Fibroblast of mammary gland (primary cell): ENCODE measurements at places on chromosomes 5 and 9.
A peak's percentile ranks its signal among the peaks of the same experiment; 100 is the strongest.

DNA sequence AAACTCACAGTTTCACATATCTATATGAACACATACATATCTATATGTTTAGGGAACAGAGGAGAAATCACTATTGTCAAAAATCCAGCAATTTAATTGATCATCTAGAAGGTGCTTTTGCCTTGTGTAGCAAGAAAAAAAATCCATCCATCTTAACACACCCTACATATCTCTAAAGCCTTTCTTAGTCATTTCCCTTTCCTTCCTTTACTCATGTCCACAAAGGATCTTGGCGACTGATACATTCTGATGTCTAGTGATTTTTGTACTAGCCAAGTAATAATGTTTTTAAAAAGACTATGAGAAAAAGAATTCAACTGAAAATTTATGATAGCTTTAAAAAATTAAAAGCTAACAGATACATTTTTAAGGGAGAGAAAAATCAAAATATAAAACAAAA lies 22.5 kb downstream of the ZDHHC21 start:
- peak; percentile 54 for DNase-seq

DNA sequence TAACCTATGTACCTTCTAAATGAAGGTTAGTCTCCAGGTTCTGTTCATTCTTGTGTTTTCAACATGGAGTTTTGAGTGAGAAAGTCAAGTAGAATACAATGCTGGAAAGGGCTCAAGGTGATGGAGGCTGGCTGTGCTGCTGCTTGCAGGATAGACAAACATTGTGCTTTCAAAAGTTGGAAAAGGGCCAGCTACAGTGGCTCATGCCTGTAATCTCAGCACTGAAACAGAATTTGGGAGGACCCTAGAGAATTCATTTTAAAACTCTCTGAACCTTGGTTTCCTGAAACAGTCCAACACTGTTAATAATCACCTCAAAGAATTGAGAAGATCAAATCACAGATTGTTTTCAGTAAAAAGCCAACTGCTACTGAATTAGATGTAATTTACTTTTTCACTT lies 15.4 kb upstream of the IARS1 start:
- DNase-seq: peak; percentile 37

DNA sequence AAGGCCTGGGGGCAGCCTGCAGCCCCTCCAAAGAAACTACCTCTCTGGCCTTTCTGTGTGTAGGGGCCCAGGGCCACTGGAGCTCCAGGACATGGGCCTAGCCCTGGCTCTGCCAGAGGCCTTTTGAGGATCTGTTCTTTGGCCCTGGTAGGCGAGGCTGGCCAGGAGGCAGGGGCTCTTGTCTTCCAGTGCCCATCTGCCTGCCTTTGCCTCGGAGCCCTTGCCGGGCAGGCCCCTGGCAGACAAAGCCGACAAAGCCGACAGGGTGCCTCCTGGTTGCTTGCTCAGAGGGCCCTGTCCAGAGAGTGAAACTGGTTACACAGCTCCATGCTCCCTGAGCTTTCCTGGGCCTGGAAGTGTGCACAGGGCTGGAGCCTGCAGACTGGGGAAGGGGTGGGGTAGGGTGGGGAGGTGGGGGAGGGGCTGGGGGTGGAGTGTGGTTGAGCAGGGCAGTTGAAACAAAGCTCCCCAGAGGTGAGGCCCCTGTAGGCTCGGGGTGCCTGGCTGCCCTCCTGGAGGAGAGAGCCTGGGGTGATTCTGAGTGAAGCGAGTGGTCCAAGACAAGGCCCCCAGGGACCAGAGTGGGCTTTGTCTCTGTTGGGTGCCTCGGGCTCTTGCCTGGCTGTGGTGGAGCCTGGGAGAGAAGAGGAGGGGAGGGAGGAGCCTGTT lies 29.3 kb downstream of the PTPA start:
- peak; percentile 58 for DNase-seq

DNA sequence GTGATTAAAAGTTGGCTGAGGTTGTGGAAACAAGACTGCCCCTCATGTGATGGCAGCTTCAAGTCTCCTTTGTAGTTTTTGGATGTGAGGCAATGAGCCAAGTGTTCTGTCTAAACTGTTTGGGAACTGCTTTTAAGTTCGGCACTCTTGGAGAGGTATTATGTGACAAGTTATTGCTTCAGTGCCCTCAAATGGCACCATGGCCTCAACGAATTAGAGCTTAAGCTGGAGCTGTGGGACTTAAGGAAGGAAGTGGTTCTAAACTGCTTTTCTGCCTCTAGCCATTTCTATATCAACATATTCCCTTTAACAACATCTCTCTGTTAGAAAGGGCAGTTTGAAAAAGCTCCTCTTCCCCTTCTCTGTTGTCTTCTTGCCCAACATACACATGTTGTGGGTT lies 227.7 kb downstream of the RFK start:
- DNase-seq: no peak

DNA sequence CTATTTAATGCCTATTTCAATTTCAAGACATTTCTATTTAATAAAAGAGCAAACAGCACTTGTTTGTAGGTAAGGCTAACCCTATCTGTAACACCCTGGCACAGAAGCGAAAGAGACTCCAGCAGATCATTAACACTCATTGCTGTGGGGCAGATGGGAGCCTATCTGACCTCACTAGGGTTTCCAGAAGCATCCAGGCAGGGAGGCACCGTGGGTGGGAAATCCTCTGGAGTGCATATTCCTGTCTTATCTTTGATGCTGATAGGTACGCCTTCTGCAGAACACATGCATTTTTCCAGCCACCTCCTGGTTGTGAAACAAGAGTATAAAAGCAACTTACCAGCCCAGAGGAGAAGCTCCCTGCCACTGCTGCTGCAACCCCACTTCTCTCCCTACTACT lies 233.7 kb downstream of the GLIS3 start:
- DNase-seq: no peak

GRCh38 chr9:21119093-21119770 lies 22.4 kb downstream of the IFNW1 start:
- no peak for DNase-seq

- no peak for DNase-seq
Measured at GRCh38 chr5:93601802-93602155, 18.8 kb downstream of the NR2F1 start.

DNA sequence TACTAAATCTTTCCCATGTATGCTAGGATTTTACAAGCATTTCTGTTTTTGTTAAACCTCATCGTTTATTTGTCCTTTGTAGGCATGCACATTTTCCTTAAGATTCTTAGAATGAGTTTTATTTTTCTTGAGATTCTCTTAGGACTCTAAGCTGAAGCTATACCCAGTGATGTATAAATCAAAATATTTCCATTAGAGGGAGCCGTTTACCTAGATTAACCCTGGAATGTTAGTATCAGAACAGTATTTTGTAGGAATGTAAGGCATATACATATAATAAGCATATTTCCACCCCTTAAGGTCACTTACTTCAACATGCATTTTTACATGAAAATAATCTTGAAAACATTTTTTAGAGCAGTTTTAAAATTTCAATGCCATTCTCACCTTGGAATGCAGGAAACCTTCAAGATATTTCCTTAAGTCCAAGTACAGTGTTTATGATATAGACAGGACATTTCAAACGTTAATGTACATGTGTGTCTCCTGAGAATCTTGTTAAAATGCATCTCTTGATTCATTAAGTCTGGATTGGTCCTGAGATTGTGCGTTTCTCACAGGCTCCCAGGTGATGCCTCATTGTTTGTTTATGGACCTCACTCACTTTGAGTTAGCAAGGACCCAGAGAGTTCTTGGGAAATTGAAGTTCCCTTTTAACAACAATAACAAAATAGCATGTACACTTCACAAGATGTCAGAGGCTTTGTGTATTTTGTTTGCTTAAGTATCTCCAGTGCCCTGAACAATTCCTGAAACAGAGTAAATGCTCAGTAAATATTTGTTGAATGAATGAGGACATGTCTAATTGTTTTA lies 34.9 kb upstream of the FCHO2 start:
- peak; percentile 42 for DNase-seq

DNA sequence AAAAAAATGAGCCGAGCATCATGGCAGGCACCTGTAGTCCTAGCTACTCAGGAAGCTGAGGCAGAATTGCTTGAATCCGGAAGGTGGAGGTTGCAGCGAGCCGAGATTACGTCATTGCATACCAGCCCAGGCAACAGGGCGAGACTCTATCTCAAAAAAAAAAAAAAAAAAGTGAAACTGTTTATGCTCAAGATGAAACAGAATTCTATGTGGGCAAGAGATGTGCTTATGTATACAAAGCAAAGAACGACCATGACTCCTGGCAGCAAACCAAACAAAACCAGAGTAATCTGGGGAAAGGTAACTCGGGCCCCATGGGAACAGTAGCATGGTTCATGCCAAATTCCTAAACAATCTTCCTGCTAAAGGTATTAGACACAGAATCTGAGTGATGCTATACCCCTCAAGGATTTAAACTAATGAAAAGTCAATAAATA lies 32.6 kb upstream of the PLAC8L1 start:
- peak; percentile 48 for DNase-seq

GRCh38 chr5:127112347-127112864 lies 39.1 kb upstream of the C5orf63 start:
- peak; percentile 61 for DNase-seq

- peak; percentile 57 for DNase-seq
Measured at GRCh38 chr5:142293486-142293885, 31.3 kb downstream of the SPRY4 start.

DNA sequence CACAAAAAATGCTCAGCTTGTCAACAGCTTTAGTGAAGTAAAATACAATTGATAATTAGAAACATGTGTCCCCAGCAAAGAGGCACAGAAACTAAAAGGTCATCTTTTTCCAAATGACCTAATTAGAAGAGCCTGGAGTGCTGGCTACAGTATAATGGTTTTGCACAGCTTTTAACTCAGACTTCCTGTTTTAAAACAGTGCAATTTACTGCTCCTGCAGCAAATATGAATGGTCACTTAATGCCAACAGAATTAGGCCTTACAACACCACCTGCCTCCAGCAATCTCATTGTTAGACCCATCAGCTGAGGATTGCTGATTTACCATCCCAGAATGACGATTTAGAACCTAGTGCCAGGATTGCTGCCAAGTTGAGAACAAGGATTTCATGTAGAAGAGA lies 239.3 kb downstream of the CETN3 start:
- peak; percentile 17 for DNase-seq

DNA sequence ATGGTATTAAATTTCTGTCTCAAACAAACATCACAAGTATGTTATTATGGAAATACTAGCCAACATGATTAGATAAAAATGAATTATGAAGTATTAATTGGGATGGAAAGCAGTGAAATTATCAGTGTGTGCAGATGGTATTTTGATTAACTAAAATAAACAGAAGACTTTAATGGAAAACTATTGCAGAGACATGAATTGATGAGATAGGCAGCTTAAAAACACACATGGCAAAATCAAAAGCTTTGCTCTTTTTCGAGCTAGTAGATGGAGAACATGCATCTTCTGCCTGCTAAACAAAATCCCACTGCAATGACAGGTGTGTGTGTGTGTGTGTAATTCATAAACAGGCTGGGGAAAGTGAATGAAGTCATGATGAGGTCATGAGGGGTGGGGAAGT lies 426.2 kb downstream of the MTRR start:
- no peak for DNase-seq

GRCh38 chr5:2658881-2659470 lies 92.5 kb downstream of the IRX2 start:
- peak; percentile 60 for DNase-seq

DNA sequence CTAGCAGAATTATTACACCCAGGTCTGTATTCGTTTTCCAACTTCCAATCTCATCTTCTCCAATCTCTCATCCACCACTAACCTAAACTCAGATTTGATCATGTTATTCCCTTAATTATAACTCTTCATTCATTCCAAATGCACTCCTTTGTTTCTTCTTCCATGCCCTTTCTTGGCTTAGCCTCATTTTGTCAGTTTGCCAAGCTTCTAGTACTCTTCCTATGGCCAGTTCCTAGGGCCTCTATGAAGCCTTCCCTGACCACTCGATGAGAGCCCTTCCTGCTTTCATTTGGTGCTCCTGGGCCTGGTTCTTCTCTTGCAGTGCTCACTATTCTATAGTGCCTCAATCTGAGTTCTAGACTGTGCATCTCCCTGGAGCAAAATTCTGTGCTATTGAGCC lies 5.8 kb downstream of the FAM219A start:
- no peak for DNase-seq

DNA sequence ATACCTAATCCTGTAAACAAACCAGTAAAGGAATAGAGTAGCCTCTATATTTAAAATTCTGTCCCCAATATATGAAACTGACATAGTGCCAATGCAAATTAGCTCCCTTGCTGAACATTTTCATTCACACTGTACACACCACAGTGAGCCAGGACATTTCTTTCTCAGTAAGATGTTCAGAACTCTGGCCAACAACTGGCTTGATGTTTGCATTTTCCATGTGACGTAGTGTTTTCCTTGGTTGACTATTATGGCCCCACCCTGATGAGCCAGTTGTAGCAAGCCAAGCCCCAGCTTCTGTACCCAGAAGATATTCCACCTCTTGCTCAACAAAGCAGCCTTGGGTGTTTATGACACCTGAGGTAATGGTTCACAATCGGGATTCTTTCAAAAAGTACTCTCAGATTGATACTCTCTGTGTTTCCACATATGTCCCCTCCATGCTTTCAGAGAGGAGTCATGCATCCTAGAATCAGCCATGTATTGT lies 17.7 kb upstream of the ANXA1 start:
- peak; percentile 67 for DNase-seq

DNA sequence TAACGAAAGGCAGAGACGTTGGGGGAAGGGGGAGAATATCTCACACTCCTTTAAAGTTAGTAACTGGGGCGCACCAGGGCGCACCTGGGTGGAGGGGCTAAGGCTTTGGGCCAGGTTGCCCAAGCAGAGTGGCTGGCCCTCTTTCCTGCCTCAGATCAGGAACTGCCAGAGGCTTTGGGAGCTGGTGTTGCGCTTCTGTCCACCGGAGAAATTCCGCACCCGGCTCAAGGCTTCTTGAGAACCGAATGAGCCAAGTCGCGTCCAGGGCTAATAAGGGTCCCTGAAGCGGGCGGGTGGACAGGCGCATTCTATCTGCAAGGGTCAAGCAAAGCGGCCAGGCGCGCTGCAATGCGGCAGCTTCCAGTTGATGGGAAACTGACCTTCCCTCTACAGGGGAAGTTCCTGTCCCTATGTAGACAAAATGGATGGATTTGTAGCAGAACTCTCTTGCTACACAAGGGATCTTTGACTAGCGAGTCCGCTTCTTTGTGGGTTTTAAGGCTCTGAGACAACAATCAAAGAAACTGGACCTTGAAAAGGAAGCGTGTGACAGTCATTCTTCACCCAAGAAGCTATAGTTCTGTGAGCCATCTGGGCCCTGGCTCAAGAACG lies 5.5 kb downstream of the PAX5 start:
- no peak for DNase-seq

- peak; percentile 25 for DNase-seq
Measured at GRCh38 chr5:77292026-77292757, 81.7 kb downstream of the PDE8B start.

- DNase-seq: peak; percentile 64
Measured at GRCh38 chr9:32579706-32580331, 6.9 kb upstream of the NDUFB6 start.

DNA sequence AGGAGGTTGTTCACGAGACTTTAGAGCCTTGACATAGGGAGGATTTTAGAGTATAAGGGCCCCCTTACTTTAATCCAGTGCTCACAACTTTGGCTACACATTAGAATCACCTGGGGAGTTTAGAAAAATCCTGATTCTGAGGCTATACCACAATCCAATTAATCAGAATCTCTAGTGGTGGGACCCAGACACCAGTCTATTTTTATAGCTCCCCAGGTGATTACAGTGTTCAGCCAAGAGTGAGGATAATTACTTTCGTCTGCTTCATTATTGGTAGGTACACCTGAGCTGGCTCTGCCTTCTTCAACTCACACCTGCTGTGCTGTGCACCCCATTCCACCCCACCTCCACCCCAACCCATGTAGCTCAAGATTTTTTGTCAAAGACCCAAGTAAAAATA lies 141.3 kb upstream of the EPB41L4A start:
- no peak for DNase-seq
